ENCODE measurements at places on chromosomes 7 and 10. TPM values are rescaled to one million over a fixed set of nuclear protein-coding genes. Genes with fewer than 3 reads are reported as not detected.

DNA sequence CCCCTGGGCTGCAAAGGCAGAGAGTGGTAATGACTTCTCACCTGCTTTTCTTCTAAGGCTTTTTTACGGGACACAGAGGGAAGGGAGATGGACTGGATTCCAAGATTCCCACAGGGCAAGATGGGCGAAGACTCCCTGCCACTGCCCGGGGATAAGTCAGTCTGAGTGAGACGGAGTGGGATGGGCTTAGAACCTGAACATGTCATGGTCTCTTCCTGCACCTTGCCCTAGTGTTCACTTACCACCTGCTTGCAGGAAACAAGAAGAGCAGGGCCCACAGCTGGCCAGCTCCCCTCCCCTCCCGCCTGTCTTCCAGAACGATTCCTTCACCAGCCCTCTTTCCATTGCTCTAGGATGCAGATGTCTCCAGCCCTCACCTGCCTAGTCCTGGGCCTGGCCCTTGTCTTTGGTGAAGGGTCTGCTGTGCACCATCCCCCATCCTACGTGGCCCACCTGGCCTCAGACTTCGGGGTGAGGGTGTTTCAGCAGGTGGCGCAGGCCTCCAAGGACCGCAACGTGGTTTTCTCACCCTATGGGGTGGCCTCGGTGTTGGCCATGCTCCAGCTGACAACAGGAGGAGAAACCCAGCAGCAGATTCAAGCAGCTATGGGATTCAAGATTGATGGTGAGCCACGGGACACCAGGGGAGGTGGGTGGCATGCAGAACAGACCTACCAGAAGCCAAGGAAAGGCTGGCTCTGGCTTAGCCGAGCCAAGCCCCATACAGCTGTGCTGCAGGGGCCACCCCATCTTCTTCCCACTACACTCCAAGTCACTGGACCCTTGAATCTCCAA lies 1.3 kb downstream of the SERPINE1 start:
- H3K27me3 ChIP-seq, result peaks cover 16% of the 10 kb centered on the region
- H3K36me3 ChIP-seq, result peaks cover 5% of the 10 kb centered on the region
- no peak for DNase-seq
- H3K27ac ChIP-seq, result no peak overlapping the region
- no peak overlapping the region for H3K4me3 ChIP-seq

GRCh38 chr7:68682910-68683309 lies 915.4 kb upstream of the AUTS2 start:
- peaks cover 26% of the 10 kb centered on the region for H3K4me1 ChIP-seq
- no peaks in the 10 kb centered on the region for H3K27me3 ChIP-seq
- no peak overlapping the region for H3K4me3 ChIP-seq
- no peak for DNase-seq
- no peak overlapping the region for H3K27ac ChIP-seq

DNA sequence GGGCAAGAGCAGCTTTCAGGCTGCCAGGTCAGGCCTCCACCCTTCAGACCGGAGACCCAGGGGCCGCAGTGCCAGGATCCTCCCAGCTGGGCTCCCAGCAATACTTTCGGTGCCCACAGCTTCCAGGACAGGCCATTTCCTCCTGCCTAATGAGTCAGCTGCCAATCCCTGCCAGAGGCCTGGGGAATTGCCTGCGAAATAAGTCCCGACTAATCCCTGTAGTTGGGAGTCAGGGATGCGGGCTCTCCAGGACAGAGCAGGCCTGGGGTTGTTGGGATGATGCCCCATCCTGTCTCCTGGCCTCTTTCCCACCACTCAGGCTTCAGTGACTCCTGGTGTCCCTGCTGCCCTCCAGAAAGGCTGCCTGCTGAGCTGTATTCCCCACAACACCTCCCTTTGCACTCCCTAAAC lies 143.5 kb upstream of the UNC5B start:
- DNase-seq, result no peak
- no peak overlapping the region for H3K27ac ChIP-seq
- H3K4me1 ChIP-seq, result peaks cover 6% of the 10 kb centered on the region

DNA sequence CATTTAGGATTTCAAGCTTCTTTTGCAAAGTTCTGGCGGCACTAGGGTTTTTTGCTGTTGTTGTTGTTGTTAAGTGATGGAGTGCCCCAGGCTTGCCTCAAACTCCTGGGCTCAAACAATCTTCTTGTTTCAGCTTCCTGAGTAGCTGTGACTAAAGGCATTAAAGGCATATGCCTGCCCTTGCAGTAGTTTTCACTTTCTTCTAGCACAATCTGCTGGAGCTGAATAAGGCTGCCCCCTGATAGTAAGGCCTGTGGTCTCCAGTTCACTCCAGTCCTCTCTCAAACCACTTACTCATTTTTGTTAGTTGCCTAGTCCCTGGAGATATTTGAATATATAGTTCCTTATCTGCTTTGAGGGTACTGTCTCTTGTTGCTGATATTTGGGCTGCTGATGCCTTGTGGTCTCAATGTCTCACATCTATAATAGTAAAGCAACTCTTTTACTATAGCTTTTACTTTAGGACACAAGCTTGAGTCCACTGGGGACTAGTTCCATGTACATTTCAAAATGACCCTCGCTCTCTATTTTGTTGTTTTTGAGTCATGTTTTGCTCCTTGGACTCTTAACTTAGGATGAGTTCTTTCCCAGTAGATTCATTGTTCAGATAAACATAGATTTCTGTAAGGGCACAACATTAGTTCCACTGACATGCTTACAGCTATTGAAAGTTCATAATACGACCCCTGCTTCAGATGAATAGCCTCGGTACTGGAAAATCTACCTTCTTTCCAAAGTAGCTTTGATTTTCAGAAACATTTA lies 25.5 kb downstream of the PHF14 start:
- no peak overlapping the region for H3K4me3 ChIP-seq
- H3K4me1 ChIP-seq, result peaks cover 3% of the 10 kb centered on the region
- H3K27ac ChIP-seq, result peak overlapping the region; percentile 57
- no peak for DNase-seq
- H3K27me3 ChIP-seq, result no peaks in the 10 kb centered on the region

DNA sequence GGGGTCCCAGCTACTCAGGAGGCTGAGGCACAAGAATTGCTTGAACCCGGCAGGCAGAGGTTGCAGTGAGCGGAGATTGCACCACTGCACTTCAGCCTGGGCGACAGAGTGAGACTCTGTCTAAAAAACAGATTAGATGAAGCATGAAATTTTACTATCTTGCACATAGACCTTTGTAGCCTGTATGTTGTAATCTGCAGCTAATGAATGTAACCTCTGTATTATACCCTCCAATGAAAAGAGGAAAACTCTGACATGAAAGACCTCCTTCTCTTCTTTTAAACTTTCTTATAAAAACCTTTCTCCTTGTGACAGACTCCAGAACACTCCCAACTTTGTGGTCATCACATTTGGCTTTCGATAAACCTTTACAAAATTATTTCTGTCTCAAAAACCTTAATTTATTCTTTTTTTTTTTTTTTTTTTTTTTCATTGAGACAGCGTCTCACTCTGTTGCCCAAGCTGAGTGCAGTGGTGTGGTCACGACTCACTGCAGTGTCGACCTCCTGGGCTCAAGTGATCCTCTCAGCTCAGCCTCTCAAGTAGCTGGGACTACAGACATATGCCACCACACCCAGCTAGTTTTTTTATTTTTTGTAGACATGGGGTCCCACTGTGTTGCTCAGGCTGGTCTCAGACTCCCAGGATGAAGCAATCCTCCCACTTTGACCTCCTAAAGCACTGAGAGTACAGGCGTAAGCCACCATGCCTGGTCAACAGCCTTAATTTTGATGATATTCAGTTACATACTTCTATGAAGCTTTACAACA lies 97.4 kb downstream of the SVOPL start:
- no peaks in the 10 kb centered on the region for H3K27me3 ChIP-seq
- H3K36me3 ChIP-seq, result peaks cover 10% of the 10 kb centered on the region
- H3K4me1 ChIP-seq, result no peaks in the 10 kb centered on the region
- DNase-seq, result no peak

Gene CTAGE8
- 8.4 TPM for total RNA-seq

- H3K4me3 ChIP-seq, result no peak overlapping the region
- no peaks in the 10 kb centered on the region for H3K27me3 ChIP-seq
- peaks cover 3% of the 10 kb centered on the region for H3K36me3 ChIP-seq
- no peak for DNase-seq
- H3K4me1 ChIP-seq, result peaks cover 35% of the 10 kb centered on the region
- H3K27ac ChIP-seq, result no peak overlapping the region
Measured at GRCh38 chr7:36949711-36950600, 225.7 kb upstream of the AOAH start.

- no peak overlapping the region for H3K27ac ChIP-seq
- no peaks in the 10 kb centered on the region for H3K36me3 ChIP-seq
- H3K4me1 ChIP-seq, result peaks cover 9% of the 10 kb centered on the region
- DNase-seq, result no peak
Measured at GRCh38 chr10:116716381-116716780, 26.0 kb downstream of the HSPA12A start.

Gene TAS2R60
- total RNA-seq, result 0.39 TPM

Gene ADAM12
- total RNA-seq, result 0.22 TPM

Gene GALNT17
- 61.1 TPM for total RNA-seq

- H3K27ac ChIP-seq, result no peak overlapping the region
Measured at GRCh38 chr10:133474665-133475424, 21.1 kb downstream of the SCART1 start.

Gene DIP2C
- 10.9 TPM for total RNA-seq

DNA sequence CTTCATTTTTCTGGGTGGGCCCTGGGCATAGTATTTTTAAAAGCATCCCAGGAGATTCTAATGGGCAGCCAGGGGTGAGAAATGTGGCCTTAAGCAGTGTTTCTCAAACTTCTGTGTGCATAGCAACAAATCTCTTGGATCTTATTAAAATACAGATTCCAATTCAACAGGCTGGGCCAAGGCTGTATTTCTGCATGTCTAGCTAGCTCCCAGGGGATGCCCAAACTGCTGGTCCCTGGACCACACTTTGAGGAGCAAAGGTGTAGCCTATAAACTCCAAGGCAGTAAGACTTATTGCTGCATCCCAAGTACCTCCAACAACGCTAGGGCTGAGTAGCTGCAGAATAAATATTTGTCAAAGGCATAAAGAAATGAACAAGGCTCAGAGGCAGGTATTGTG lies 292.9 kb upstream of the ZMIZ1 start:
- no peaks in the 10 kb centered on the region for H3K27me3 ChIP-seq
- no peak overlapping the region for H3K27ac ChIP-seq
- peaks cover 5% of the 10 kb centered on the region for H3K4me1 ChIP-seq
- no peaks in the 10 kb centered on the region for H3K36me3 ChIP-seq
- DNase-seq, result no peak

- DNase-seq, result peak; percentile 17
- H3K36me3 ChIP-seq, result no peaks in the 10 kb centered on the region
- H3K4me1 ChIP-seq, result peaks cover 26% of the 10 kb centered on the region
- H3K27me3 ChIP-seq, result peaks cover 8% of the 10 kb centered on the region
Measured at GRCh38 chr7:31825576-31825975, 138.6 kb downstream of the PPP1R17 start.

Gene RADIL
- 8.6 TPM for total RNA-seq

- H3K36me3 ChIP-seq, result no peaks in the 10 kb centered on the region
- no peak overlapping the region for H3K4me3 ChIP-seq
- peaks cover 2% of the 10 kb centered on the region for H3K27me3 ChIP-seq
- DNase-seq, result peak; percentile 39
Measured at GRCh38 chr10:49359349-49360270, 36.3 kb downstream of the DRGX start.

- peak overlapping the region; percentile 70 for H3K4me3 ChIP-seq
- peaks cover 18% of the 10 kb centered on the region for H3K4me1 ChIP-seq
- H3K27ac ChIP-seq, result peak overlapping the region; percentile 79
- no peaks in the 10 kb centered on the region for H3K27me3 ChIP-seq
Measured at GRCh38 chr10:68406111-68406814, 814 bp downstream of the RUFY2 start.

Gene LRWD1
- 41.7 TPM for total RNA-seq

Gene HOXA11
- total RNA-seq, result not detected

DNA sequence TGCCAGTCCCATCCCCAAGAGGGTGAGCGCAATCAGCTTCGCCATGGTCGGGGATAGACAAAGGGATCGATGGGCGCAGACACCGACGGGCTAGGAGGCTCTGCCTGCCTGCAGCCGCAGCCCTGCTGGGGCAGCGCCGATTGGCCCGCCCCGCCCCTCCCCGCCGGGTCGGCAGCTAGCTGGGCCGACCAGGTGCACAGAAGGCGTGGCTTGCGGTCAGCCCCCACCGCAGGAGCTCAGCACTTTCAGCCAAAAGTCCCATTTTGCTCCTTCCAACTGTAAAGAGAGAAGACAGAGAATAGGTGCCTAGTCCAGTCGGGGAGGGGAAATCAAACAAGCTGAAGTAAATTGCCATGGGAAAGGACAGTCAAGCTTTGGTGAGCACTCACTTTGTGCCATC lies at the start of gene PON1:
Gene PON1 (minus strand): TSS at position 102 of the 400 bp plus-strand sequence. CDS start 57 bp downstream, at position 45.
- H3K36me3 ChIP-seq, result no peaks in the 10 kb centered on the region
- H3K27ac ChIP-seq, result no peak within 1 kb of the TSS
- no peaks in the 10 kb centered on the region for H3K4me1 ChIP-seq
- peak; percentile 40 for DNase-seq
- H3K27me3 ChIP-seq, result peaks cover 15% of the 10 kb centered on the region

DNA sequence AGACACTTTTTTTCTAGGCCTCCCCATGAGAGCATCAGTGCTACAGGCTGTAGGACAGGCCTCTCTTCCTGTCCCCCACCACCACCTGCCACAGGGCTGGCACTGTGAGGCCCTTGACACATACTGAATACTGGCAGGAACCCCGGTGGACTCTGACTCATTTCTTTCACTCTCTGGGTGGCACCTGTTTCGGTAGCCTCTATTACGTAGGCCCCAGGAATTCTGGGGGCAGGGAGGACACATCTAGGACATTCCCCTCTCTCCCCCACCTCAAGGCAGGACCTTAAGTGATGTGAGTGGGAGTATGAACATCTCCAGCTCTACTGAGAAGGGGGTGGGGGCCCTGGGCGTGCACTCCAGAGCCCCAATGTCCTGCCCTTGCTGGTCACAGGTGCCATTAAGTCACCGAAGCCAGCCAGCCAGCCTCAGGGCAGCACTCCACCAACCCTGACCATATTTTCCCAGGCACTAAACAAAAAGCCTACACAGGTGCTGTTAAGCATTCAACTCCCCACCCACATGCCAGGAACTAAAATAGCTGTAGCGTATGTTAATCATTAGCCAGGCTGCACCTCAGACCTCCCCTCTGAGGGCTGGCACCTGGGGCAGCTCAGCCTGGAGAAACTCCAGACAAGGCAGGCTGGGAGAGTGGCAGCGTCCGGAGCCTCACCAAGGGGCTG lies 8.9 kb downstream of the ANXA11 start:
- H3K36me3 ChIP-seq, result no peaks in the 10 kb centered on the region
- no peaks in the 10 kb centered on the region for H3K27me3 ChIP-seq
- no peak overlapping the region for H3K27ac ChIP-seq
- H3K4me3 ChIP-seq, result no peak overlapping the region
- no peak for DNase-seq

- no peaks in the 10 kb centered on the region for H3K27me3 ChIP-seq
- no peak overlapping the region for H3K4me3 ChIP-seq
- H3K27ac ChIP-seq, result no peak overlapping the region
- no peak for DNase-seq
- H3K36me3 ChIP-seq, result peaks cover 19% of the 10 kb centered on the region
- H3K4me1 ChIP-seq, result peaks cover 14% of the 10 kb centered on the region
Measured at GRCh38 chr7:138833596-138833995, 35.6 kb upstream of the ATP6V0A4 start.

DNA sequence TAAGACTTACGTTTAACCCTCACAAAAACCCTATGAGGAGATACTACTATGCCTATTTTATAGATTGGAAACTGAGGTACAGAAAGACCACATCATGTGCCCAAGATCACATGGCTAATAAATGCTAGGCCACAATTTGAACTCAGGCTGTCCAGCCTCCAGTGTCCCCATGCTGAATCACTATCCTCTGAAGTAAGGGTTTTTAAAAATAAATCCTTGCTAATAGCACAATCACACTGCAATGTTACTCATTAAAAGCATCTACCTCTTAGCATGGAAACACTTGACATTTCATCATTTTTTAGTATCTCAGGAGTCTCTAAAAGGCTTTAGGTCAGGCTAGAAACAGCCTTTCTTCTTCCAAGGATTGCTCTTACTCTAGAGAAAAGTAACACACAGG lies 50.0 kb upstream of the PPP1R3C start:
- H3K27me3 ChIP-seq, result no peaks in the 10 kb centered on the region
- no peak overlapping the region for H3K27ac ChIP-seq
- H3K4me1 ChIP-seq, result peaks cover 19% of the 10 kb centered on the region
- no peak for DNase-seq
